ENCODE measurements at places on chromosomes 16 and 17. TPM values are rescaled to one million over a fixed set of nuclear protein-coding genes. Genes with fewer than 3 reads are reported as not detected.

DNA sequence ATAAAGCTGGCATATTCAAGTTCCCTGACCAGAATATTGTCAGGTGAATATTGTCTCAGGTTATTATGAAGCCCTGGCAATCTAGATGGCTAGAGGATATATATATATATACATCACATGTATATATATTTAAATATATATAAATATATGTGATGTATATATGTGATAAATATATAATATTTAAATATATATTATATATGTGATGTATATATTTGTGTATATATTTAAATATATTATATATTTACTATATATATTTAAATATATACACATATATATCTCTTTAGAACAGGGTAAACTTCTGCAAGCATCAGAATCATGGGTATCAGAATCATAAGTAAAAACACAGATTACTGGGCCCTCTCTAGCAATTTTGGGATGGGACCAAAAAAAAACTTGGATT is 112.6 kb downstream of the CDH8 start:
- H3K36me3 ChIP-seq = no peaks in the 10 kb centered on the region
- H3K27ac ChIP-seq = no peak overlapping the region
- DNase-seq = no peak
- H3K4me3 ChIP-seq = no peak overlapping the region

- H3K4me1 ChIP-seq = peaks cover 26% of the 10 kb centered on the region
- no peaks in the 10 kb centered on the region for H3K27me3 ChIP-seq
- no peaks in the 10 kb centered on the region for H3K36me3 ChIP-seq
- H3K4me3 ChIP-seq = no peak overlapping the region
Measured at GRCh38 chr16:47463771-47464624, 2.9 kb downstream of the PHKB start.

C16orf86 gene
- 6.6 TPM for total RNA-seq

GRCh38 chr17:74670329-74670728 is 42.4 kb downstream of the CD300LF start:
- DNase-seq = no peak
- H3K36me3 ChIP-seq = no peaks in the 10 kb centered on the region
- no peak overlapping the region for H3K4me3 ChIP-seq
- no peak overlapping the region for H3K27ac ChIP-seq
- no peaks in the 10 kb centered on the region for H3K27me3 ChIP-seq

- H3K36me3 ChIP-seq = no peaks in the 10 kb centered on the region
- no peaks in the 10 kb centered on the region for H3K4me1 ChIP-seq
- H3K27ac ChIP-seq = no peak overlapping the region
Measured at GRCh38 chr16:90077757-90078578, 837 bp upstream of the PRDM7 start.

DNA sequence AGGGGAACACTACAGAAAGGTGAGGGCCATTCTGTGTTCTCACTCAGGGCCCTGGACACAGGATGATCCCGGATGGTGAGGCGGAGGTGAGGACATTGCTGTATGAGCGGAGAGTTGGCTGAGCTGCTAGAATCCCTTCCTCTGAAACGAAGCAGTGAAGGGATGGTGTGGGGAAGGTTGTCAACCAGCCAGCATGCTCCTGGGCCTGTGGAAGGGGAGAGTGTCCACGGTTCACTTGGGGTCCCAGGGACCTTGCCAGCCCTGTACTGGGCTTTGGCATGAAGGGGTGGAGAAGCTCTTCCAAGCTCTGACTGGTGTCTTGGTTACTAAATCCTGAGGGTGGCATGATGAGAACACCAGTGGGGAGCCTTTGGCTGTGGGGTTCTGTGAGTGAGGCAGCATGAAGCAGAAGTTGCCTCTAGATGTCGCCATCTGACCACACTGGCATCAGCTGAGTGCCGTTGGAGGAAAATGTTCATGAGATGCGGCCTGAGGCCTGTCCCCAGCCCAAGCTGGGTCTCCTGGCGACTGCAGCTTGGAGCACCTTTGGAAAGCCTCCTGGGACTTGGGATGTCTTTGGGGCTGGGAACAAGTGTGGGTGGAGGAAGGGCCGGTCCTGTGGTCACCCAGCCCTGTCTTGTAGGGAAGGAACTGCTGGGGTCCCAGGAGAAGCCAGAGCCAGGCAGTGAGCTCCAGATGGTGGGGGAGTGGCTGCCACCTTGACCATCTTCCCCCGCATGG is 14.8 kb downstream of the PDP2 start:
- no peak for DNase-seq
- H3K4me3 ChIP-seq = no peak overlapping the region
- no peaks in the 10 kb centered on the region for H3K36me3 ChIP-seq
- no peaks in the 10 kb centered on the region for H3K27me3 ChIP-seq
- peaks cover 21% of the 10 kb centered on the region for H3K4me1 ChIP-seq
- H3K27ac ChIP-seq = no peak overlapping the region

TMEM204 gene
- 111 TPM for total RNA-seq

STH gene
- total RNA-seq = not detected

GRCh38 chr16:20969386-20969785 is 68.8 kb downstream of the LYRM1 start:
- no peaks in the 10 kb centered on the region for H3K4me1 ChIP-seq
- no peaks in the 10 kb centered on the region for H3K36me3 ChIP-seq
- no peak overlapping the region for H3K27ac ChIP-seq
- no peak for DNase-seq
- H3K27me3 ChIP-seq = no peaks in the 10 kb centered on the region

FNDC8 gene
- not detected for total RNA-seq

- no peak overlapping the region for H3K4me3 ChIP-seq
- H3K27me3 ChIP-seq = no peaks in the 10 kb centered on the region
- DNase-seq = no peak
- no peaks in the 10 kb centered on the region for H3K36me3 ChIP-seq
- no peaks in the 10 kb centered on the region for H3K4me1 ChIP-seq
Measured at GRCh38 chr16:17519101-17519955, 48.6 kb upstream of the XYLT1 start.

DHX40 gene
- 33.4 TPM for total RNA-seq

DNA sequence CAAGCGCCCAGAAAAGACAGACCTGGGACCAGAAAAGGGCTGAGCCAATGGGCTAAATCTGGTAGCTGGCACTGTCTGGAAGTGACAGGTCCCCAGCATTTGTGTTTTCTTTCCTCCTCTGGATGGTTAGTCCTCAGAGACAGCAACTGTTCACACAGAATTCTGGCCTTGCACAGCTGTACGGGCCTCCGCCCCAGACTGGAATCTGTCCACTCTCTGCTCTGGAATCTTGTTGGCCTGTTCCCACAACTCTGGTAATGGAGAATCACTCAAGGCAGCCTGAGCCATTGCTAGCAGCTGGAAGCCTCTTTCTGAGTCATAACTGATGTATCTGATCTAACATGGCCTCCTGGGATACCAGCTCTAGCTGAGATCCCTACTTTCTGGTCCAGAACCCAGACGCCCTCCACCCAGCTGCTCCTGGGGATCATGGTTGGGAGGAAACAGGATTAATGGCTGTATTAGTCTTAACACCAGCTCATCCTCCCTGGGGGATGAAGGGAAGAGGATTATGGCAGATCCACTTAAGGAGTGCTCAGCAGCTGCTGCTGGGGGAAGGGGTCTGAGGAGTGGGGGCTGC is 9.1 kb downstream of the ZNF668 start:
- no peaks in the 10 kb centered on the region for H3K27me3 ChIP-seq
- DNase-seq = no peak
- H3K4me1 ChIP-seq = peaks cover 3% of the 10 kb centered on the region
- H3K4me3 ChIP-seq = peak overlapping the region; percentile 19
- H3K27ac ChIP-seq = no peak overlapping the region

DNA sequence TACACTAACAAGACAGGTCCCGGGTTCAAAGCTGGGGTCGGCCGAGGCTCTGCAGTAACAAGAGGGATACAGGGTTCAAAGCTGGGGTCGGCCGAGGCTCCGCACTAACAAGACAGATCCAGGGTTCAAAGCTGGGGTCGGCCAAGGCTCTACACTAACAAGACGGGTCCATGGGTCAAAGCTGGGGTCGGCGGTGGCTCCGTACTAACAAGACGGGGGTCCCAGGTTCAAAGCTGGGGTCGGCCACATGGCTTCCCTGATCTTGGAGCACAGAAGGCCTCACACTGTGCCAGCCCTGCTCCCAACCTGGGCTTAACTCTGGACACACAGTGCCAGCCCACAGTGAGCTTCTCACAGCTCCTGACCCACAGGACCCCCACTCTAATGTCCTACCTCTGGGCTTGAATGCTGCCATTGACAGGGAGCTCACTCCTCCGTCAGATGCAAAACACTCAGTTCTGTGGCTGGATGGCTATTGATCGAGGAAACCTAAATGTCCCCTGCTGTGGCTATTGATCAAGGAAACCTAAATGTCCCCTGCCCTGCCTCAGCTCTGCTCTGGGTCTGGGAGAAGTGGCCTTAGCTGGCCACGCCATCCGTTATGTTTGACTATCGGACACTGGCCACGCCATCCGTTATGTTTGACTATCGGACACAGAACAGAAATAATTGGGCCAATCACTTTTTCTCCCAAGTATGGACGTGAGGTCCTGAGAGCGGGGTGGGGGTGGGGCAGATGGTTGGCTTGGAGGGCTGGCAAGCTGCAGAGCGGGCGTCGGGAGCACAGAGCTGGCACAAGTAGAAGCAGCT is 54.6 kb upstream of the DOC2B start:
- no peak overlapping the region for H3K27ac ChIP-seq
- no peak overlapping the region for H3K4me3 ChIP-seq
- DNase-seq = no peak
- no peaks in the 10 kb centered on the region for H3K4me1 ChIP-seq
- no peaks in the 10 kb centered on the region for H3K27me3 ChIP-seq
- H3K36me3 ChIP-seq = no peaks in the 10 kb centered on the region

C17orf107 gene
- total RNA-seq = 5.6 TPM

GRCh38 chr16:73738266-73738665 is 558.3 kb upstream of the PSMD7 start:
- H3K4me3 ChIP-seq = no peak overlapping the region
- no peak for DNase-seq
- H3K27ac ChIP-seq = no peak overlapping the region
- no peaks in the 10 kb centered on the region for H3K36me3 ChIP-seq

E4F1 gene
- 50.2 TPM for total RNA-seq

DNA sequence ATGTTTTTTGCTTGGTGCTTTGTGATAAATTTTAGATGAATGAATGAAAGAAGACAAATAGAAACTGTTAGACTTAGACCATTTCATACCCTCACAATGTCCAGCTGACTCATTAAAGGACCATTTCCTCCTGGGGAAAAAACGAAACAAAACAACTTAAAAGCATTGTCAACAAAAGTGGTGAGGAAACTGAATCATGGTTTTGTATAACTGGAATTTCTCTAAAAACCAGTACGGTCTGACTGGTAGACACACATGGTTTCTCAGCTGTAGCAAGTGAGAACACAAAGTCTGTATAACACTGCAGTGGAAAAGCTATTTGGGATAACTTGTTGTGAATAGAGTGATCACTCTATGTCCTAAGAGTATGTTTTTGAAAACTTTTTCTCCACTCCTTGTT is 5.3 kb upstream of the DDX52 start:
- no peak for DNase-seq
- H3K27me3 ChIP-seq = no peaks in the 10 kb centered on the region
- no peaks in the 10 kb centered on the region for H3K36me3 ChIP-seq
- no peak overlapping the region for H3K4me3 ChIP-seq
- H3K27ac ChIP-seq = no peak overlapping the region
- H3K4me1 ChIP-seq = peaks cover 5% of the 10 kb centered on the region

GRCh38 chr17:80091376-80091775 is 10.0 kb upstream of the GAA start:
- H3K4me1 ChIP-seq = no peaks in the 10 kb centered on the region
- no peak overlapping the region for H3K4me3 ChIP-seq
- DNase-seq = no peak

GPR179 gene
- total RNA-seq = not detected

SALL1 gene
- not detected for total RNA-seq

DNA sequence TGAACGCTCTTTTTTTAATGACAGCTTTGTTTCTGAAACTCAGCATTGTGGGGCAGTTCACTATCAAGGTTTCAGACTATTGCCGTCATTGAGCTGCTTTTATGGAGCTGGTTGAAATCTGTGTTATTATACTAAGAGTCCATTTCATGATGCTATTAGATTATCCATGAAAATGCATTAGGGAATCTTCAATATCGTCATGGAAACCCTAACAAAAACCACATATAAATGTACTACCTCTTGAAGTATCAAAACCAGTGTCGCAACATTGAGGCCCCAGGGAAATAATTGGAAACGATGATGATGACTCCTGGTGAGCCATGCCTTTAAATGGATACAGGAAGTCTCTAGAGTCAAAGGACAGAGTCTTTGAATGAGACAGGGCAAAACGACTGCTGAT is 231.6 kb upstream of the CPHXL start:
- H3K27me3 ChIP-seq = no peaks in the 10 kb centered on the region
- H3K27ac ChIP-seq = no peak overlapping the region
- DNase-seq = no peak
- no peaks in the 10 kb centered on the region for H3K36me3 ChIP-seq

- no peak for DNase-seq
- no peak overlapping the region for H3K27ac ChIP-seq
- H3K4me3 ChIP-seq = no peak overlapping the region
- no peaks in the 10 kb centered on the region for H3K36me3 ChIP-seq
- no peaks in the 10 kb centered on the region for H3K4me1 ChIP-seq
Measured at GRCh38 chr17:74527756-74528155, 3.5 kb downstream of the CD300LB start.

- H3K36me3 ChIP-seq = no peaks in the 10 kb centered on the region
- DNase-seq = no peak
- no peaks in the 10 kb centered on the region for H3K27me3 ChIP-seq
- H3K4me3 ChIP-seq = no peak overlapping the region
Measured at GRCh38 chr17:67779098-67779672, 46.1 kb upstream of the BPTF start.

TPSB2 gene
- 58.3 TPM for total RNA-seq

- no peak overlapping the region for H3K4me3 ChIP-seq
- H3K4me1 ChIP-seq = no peaks in the 10 kb centered on the region
- H3K27me3 ChIP-seq = no peaks in the 10 kb centered on the region
- H3K36me3 ChIP-seq = peaks cover 11% of the 10 kb centered on the region
- no peak for DNase-seq
- H3K27ac ChIP-seq = no peak overlapping the region
Measured at GRCh38 chr16:21628121-21628726, 24.2 kb downstream of the IGSF6 start.

Measured in thoracic aorta (tissue), 2 donors.